ENCODE measurements at places on chromosomes 2 and 18.
A peak's percentile ranks its signal among the peaks of the same experiment; 100 is the strongest.

- no peak overlapping the region for H3K27ac ChIP-seq
- DNase-seq, result no peak
- H3K36me3 ChIP-seq, result peaks cover 3% of the 10 kb centered on the region
- no peak overlapping the region for H3K4me3 ChIP-seq
These were observed 142.7 kb downstream of the SCG2 start for GRCh38 chr2:223459328-223459939.

DNA sequence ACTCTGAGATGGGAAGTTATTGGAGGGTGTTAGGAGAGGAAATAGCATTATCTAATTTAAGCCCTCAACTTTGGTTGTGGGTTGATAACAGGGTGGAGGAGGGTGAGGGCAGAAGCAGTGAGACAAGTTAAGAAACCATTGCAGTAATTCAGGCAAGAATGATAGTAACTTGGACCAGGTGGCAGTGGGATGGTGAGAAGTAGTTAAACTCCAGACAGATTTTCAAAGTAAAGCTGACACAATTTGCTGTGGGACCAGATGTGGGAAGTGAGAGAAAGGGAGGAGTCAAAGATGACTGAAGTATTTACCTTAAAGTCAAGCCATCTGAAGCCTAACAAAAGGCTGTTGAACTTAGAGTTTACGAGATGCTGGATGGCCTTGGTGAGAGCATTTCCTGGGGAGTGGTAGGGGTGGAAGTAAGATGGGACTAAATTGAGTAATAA lies 163.2 kb upstream of the KLF7 start:
- no peak for DNase-seq
- no peak overlapping the region for H3K27ac ChIP-seq
- no peak overlapping the region for H3K4me3 ChIP-seq
- peaks cover 14% of the 10 kb centered on the region for H3K4me1 ChIP-seq

DNA sequence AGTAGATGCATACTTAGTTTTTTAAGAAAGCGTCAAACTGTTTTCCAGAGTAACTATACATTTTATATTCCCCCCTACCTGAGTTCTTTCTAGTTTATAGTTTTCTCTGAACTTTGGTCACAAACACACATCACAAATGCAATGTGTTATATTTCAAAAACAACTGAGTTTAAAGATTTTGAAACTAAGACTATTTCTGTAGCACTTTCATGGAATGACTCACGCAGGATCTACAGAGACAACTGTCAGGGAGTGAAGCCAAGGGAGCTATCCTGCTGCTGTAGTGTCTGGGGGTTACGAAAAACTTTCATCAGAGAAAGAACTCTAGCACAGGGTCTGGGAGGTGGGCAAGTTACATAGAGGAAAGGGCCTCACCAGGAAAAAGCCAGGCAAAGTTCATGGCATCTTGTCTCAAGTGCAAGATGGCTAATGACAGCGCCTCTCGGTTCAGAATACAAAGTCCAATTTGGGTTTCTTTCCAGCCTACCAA lies 66.8 kb downstream of the UXS1 start:
- no peaks in the 10 kb centered on the region for H3K27me3 ChIP-seq
- H3K36me3 ChIP-seq, result peaks cover 29% of the 10 kb centered on the region
- no peak for DNase-seq

DNA sequence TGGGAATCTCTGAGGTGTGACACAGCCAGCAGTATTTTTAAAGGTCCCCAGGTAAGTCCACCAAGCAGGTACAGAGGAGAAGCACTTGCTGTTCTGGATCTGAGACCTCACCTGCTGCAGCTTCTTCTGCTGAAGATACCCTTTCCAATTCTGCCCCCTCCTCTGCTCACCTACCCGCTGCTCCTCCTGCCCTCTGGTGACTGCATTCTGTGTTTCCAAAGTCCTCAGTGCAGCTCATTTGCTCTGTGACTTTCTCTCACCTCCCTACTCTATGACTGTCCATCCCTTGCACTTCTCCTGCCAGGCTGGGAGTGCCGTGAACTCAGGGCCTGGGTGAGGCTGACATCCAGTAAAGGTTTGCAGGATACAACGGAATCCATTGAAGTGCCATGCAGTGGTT lies 205.2 kb upstream of the LYPD1 start:
- no peaks in the 10 kb centered on the region for H3K27me3 ChIP-seq
- no peaks in the 10 kb centered on the region for H3K4me1 ChIP-seq
- no peaks in the 10 kb centered on the region for H3K36me3 ChIP-seq
- no peak overlapping the region for H3K27ac ChIP-seq

DNA sequence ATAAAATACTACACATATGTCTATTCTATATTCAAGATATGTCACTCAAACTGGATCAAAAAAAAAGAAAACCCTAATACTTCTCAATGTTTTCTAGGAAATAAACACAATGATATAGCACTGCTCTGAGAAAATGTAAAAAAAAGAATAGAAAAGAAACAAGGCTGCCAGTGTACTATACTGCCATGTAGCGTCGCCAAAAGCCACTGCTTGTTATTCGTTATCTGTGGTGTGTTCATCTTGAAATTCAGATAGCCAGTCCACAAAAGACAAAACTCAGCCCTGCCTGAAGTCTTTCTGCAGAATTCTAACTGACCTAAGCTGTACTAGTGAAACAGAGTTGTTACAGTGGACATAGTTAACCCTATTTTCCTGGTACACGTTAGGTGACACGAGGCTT lies 12.2 kb upstream of the YPEL5 start:
- DNase-seq, result no peak
- no peak overlapping the region for H3K27ac ChIP-seq
- H3K4me1 ChIP-seq, result no peaks in the 10 kb centered on the region
- peaks cover 2% of the 10 kb centered on the region for H3K36me3 ChIP-seq

GRCh38 chr2:208546860-208547650 lies 140.5 kb downstream of the PTH2R start:
- H3K36me3 ChIP-seq, result peaks cover 2% of the 10 kb centered on the region
- DNase-seq, result no peak
- H3K27me3 ChIP-seq, result no peaks in the 10 kb centered on the region
- H3K4me1 ChIP-seq, result no peaks in the 10 kb centered on the region
- no peak overlapping the region for H3K4me3 ChIP-seq

GRCh38 chr2:11019614-11020013 lies 107.9 kb downstream of the KCNF1 start:
- H3K4me3 ChIP-seq, result no peak overlapping the region
- no peaks in the 10 kb centered on the region for H3K36me3 ChIP-seq
- no peaks in the 10 kb centered on the region for H3K4me1 ChIP-seq
- H3K27ac ChIP-seq, result no peak overlapping the region

GRCh38 chr2:196163285-196163684 lies 8.1 kb downstream of the STK17B start:
- peaks cover 75% of the 10 kb centered on the region for H3K36me3 ChIP-seq
- H3K27ac ChIP-seq, result peak overlapping the region; percentile 96
- no peaks in the 10 kb centered on the region for H3K27me3 ChIP-seq
- no peak for DNase-seq
- peak overlapping the region; percentile 99 for H3K4me3 ChIP-seq

GRCh38 chr2:239561446-239562001 lies 160.7 kb upstream of the HDAC4 start:
- H3K4me1 ChIP-seq, result no peaks in the 10 kb centered on the region
- DNase-seq, result no peak
- peaks cover 2% of the 10 kb centered on the region for H3K36me3 ChIP-seq
- peaks cover 10% of the 10 kb centered on the region for H3K27me3 ChIP-seq
- H3K4me3 ChIP-seq, result no peak overlapping the region

DNA sequence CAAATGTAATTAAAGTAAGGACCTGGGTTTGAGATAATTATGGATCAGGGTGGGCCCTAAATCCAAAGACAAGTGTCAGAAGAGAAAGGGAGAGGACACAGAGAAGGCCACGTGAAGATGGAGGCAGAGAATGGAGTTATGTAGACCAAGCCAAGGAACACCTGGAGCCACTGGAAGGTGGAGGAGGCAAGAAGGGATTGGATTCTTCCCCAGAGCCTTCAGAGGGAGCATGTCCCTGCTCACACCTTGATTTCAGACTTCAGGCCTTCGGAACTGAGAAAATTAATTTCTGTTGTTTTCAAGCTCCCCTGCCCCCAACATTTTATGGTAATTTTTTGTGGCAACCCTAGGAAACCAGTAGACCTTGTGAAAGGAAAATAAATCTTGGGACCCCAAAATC lies 19.6 kb downstream of the CAPN14 start:
- H3K4me1 ChIP-seq, result no peaks in the 10 kb centered on the region
- DNase-seq, result no peak
- H3K4me3 ChIP-seq, result no peak overlapping the region
- no peaks in the 10 kb centered on the region for H3K27me3 ChIP-seq
- no peak overlapping the region for H3K27ac ChIP-seq
- no peaks in the 10 kb centered on the region for H3K36me3 ChIP-seq

DNA sequence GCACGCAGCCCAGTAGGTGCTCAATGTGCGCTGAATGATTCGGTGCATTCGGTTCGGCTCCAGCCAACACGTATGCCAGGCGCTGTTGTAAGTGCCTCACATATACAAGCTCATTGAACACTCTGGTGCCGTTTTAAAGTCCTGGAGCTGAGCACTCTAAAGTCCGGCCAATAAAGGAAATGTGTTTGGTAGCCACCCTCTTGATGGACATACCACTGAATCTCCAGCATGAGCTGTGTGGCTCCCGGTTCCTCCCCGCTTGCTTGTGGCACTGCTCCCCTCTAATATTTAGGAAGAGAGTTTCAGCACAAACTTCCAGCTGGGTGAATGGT lies 112.1 kb downstream of the MCFD2 start:
- no peak overlapping the region for H3K4me3 ChIP-seq
- H3K36me3 ChIP-seq, result no peaks in the 10 kb centered on the region
- H3K27ac ChIP-seq, result no peak overlapping the region
- H3K4me1 ChIP-seq, result no peaks in the 10 kb centered on the region
- no peak for DNase-seq

GRCh38 chr18:74942319-74942910 lies 266.5 kb downstream of the PTGR3 start:
- no peaks in the 10 kb centered on the region for H3K27me3 ChIP-seq
- no peak overlapping the region for H3K4me3 ChIP-seq
- peaks cover 12% of the 10 kb centered on the region for H3K4me1 ChIP-seq
- H3K36me3 ChIP-seq, result no peaks in the 10 kb centered on the region

GRCh38 chr2:47867205-47867604 lies 39.1 kb downstream of the FBXO11 start:
- peaks cover 70% of the 10 kb centered on the region for H3K4me1 ChIP-seq
- peaks cover 15% of the 10 kb centered on the region for H3K36me3 ChIP-seq

DNA sequence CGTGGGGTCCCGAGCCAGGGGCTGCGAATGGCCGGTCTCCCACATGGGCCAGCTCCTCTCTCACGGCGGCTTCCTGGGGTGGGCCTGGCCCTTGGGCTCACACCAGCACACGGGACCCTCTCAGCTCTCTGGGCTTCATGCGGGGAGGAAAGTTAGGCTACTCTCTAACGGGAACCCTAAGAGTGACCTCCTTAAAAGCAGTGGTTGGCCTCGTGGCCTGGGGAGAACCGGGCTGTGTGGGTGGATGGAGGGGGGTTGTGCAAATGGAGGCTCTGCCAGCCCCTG lies 25.8 kb downstream of the RTP5 start:
- peaks cover 6% of the 10 kb centered on the region for H3K4me1 ChIP-seq
- H3K4me3 ChIP-seq, result no peak overlapping the region
- DNase-seq, result no peak
- H3K36me3 ChIP-seq, result peaks cover 22% of the 10 kb centered on the region
- no peaks in the 10 kb centered on the region for H3K27me3 ChIP-seq
- peak overlapping the region; percentile 79 for H3K27ac ChIP-seq

DNA sequence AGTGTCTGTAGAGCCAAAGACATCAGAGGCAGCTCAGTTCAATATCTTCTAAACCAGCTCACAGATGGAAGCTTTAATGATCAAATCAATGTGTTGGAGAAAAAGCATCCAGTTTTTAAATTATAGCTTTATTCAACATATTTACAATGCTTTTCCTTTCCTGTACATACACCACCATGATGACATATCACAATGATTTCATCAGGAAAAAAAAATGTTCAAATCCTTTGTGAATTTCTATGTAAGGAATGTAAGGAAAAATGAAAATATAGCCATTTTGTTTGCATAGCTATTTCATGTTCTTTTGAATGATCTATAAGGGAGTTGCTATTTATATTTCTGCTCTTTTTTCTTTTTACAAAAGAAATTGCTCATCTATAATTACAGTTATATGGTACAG lies 134.7 kb upstream of the CDH20 start:
- no peak overlapping the region for H3K27ac ChIP-seq
- H3K27me3 ChIP-seq, result no peaks in the 10 kb centered on the region
- no peaks in the 10 kb centered on the region for H3K4me1 ChIP-seq
- H3K4me3 ChIP-seq, result no peak overlapping the region
- no peaks in the 10 kb centered on the region for H3K36me3 ChIP-seq
- DNase-seq, result no peak

DNA sequence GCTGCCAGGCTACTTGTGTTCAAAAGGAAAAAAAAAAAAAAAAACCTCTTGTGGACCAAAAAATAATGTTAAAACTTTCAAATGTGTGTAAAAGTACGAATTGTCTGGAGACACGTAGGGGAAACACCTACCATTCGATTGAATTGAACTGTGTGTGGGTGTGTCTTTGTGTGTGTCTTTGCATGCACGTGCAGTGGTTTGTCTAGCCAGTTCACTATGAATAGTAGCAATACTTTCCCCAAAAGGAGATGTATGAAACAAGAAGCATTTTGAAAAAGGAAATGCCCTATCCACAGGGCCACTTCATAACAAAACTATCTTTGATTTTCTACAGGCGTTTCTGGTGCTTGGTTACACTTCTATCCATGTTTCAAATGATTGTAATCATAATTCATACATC lies 186.8 kb downstream of the RPRM start:
- no peak overlapping the region for H3K4me3 ChIP-seq
- peaks cover 8% of the 10 kb centered on the region for H3K4me1 ChIP-seq
- no peak for DNase-seq
- H3K27me3 ChIP-seq, result peaks cover 7% of the 10 kb centered on the region
- H3K27ac ChIP-seq, result no peak overlapping the region

GRCh38 chr2:239061824-239062570 lies 214.1 kb downstream of the TWIST2 start:
- H3K27me3 ChIP-seq, result no peaks in the 10 kb centered on the region
- no peak for DNase-seq
- H3K4me3 ChIP-seq, result no peak overlapping the region
- no peak overlapping the region for H3K27ac ChIP-seq

DNA sequence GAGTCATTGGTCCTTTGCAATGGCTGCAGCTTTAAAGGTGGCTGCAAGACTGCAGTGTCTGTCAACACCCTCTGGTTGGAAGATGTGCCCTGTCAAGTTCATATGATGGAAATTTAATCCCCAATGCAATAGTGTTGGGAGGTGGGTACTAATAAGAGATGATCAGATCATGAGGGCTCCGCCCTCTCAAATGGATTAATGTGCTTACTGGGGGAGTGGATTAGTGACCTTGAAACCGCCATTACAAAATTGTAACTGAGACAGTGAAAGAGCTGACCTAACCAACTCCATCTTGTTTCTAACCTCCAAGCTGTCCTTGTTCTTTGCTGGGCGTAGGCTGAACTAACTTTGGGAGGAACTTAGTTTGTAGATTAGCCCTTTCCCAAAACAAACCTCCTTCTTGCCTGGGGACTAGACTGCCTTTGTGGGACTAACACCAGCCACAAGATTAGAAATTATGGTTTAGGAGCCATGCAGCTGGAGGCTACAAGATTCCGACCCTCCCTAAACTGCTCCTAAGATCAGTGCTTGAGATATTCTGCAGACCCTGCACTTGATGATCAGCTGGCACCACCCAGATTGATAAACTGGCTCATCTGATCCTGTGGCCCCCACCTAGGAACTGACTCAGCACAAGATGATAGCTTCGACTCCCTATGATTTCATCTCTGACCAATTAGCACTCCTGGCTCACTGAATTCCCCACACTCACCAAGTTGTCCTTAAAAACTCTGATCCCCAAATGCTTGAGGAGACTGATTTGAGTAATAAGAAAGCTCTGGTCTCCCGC lies 13.7 kb downstream of the MYCN start:
- H3K27me3 ChIP-seq, result no peaks in the 10 kb centered on the region
- no peak overlapping the region for H3K4me3 ChIP-seq
- no peak overlapping the region for H3K27ac ChIP-seq
- no peak for DNase-seq

- peak overlapping the region; percentile 52 for H3K27ac ChIP-seq
- H3K4me3 ChIP-seq, result no peak overlapping the region
- peaks cover 11% of the 10 kb centered on the region for H3K4me1 ChIP-seq
These were observed 75.6 kb upstream of the ITGB6 start for GRCh38 chr2:160275656-160276055.
